ENCODE measurements at places on chromosomes 3 and 15.

- DNase-seq, result no peak
Observed at GRCh38 chr15:78561490-78561889, 3.8 kb upstream of the CHRNA5 start.

- DNase-seq, result no peak
Observed at GRCh38 chr3:195061756-195062655, 209.0 kb downstream of the XXYLT1 start.

GRCh38 chr3:182696916-182697315 is 96.4 kb upstream of the ATP11B start:
- DNase-seq, result no peak

DNA sequence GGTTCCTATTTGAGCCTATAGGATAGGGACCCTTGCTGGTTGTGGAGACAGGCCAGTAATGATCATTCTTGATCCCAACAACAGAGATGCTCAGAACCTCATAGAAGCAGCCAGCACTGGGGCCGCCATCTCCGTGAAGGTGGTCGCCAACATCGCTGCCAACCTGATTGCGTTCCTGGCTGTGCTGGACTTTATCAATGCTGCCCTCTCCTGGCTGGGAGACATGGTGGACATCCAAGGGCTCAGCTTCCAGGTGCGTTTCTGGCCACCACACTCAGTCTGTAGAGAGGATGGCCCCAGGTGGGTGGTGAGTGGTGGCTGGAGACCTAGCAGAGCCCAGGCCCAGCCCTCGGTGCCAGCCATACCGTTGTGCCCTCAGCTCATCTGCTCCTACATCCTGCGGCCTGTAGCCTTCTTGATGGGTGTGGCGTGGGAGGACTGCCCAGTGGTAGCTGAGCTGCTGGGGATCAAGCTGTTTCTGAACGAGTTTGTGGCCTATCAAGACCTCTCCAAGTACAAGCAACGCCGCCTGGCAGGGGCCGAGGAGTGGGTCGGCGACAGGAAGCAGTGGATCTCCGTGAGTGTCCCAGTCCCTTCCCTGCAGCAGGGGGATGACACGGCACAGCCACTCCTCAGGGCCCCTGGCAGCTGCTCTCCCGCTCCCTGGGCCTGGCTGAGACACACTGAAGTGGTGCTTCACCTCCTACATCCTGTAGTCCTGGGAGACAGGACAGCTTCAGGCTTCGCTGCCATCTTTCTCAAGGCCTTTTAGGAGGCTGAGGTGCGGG is 46.5 kb upstream of the PDE8A start:
- DNase-seq, result no peak

- DNase-seq, result no peak
Observed at GRCh38 chr3:73284472-73284871, 223.0 kb downstream of the EBLN2 start.

GRCh38 chr3:4196506-4197147 is 106.5 kb upstream of the SETMAR start:
- DNase-seq, result no peak

DNA sequence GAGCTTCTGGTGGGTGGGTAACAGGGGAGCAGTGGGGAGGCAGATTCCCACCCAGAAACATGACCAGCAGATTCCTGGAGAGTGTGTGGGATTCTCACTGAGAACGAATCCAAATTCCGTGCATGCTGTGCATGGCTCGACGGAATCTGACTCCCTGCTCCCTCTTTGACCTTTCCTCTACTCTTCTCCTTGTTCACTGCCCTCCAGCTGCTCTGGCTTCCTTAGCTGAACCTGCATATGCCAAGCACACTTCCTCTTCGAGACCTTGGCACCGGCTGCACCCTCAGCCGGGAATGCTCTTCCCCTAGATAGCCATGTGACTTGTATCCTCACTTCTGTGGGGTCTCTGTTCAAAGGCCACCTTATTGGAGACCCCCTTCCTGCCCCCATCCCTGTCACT is 6.3 kb downstream of the INSYN1 start:
- DNase-seq, result no peak
